Iris pigment epithelial cell (primary cell): ENCODE measurements at places on chromosomes 1 and 21.

GRCh38 chr21:42513151-42513984 lies at the start of gene SLC37A1:
Gene SLC37A1 (plus strand): TSS chr21:42513852. CDS start chr21:42518455, 4,603 bp downstream.
- DNase-seq, result no peak

GRCh38 chr1:174954671-174955669 lies 44.8 kb upstream of the CACYBP start:
- no peak for DNase-seq

- no peak for DNase-seq
Measured at GRCh38 chr1:85195703-85196102, 5.1 kb downstream of the SYDE2 start.

- no peak for DNase-seq
Measured at GRCh38 chr21:42836767-42837301, 42.5 kb downstream of the WDR4 start.

DNA sequence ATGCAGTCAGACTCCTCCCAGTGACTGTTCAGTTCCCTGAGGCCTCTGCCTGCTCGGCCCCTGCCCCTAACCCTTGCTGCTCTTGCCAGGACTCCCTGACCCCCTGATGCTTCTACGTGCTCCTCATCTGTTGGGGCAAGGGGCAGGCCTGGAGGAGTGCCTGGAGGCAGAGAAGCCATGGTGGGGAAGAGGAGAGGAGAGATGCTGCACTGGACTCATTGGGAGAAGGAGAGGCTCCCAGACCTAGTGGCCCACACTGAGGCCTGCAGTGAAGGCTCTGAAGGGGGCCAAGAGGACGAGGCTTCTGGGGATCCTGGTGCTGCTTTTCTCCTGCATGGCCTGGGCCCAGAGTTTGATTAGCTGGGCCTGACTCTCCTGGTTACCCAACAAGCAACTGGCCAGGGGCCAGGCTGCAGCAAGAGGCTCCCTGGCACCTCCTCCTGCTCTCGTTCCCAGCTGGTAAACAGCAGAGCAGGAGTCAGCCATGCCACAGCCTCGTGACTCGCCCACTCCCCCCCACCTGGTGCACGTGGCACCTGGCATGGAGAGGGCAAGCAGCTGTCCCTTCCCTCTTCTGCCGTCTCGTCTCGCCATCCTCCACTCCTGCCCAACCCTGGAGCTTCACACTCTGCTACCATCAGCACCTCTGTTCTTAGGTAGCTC lies 847 bp upstream of the RORC start:
- DNase-seq, result peak; percentile 49

- DNase-seq, result no peak
Measured at GRCh38 chr1:235021321-235021720, 107.3 kb downstream of the TOMM20 start.
